ENCODE measurements at places on chromosomes 12 and 14.

GRCh38 chr12:95198914-95199313 lies 18.4 kb downstream of the FGD6 start:
- peak; percentile 57 for DNase-seq

- DNase-seq = peak; percentile 55
These were observed 448.4 kb downstream of the MDGA2 start for GRCh38 chr14:47226877-47227520.

- DNase-seq = peak; percentile 54
These were observed 2.0 kb upstream of the LRP1-AS start for GRCh38 chr12:57149245-57149900.

DNA sequence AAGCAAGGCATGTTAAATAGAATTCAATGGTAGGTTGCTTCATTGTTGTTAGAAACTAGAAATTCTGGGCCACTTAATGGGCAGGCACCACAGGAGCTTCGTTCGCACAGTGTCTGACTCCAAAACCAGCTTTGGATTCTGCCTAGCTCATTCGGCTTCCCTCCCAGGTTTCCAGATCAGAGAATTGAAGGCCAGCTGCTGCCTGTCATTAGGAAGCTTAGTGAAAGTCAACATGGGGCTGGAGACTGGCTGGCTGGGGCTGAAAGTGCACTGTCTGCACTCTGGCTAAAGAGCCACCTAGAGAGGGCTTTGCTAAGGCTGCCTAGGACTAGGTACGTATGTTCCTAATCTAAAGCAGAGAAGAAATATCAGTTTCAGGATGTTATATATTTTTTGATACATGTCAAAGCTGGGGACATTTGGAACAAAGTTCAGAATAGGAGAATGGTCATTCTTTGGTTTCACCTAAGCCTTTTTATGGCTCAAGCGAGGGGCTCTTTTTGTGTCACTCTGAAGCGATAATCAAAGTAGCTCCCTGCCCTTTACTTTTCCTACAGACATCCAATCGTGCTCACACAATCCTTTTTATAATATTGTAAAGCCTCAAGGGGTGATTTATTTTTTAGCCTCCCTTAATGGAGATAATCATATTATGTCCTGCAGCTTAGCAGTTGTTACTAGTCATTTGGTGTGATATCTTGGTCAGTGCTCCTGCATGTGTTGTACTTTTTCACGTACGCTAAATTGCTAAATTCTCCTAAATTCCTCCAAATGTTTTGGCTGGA lies 238.5 kb upstream of the NAV3 start:
- no peak for DNase-seq

DNA sequence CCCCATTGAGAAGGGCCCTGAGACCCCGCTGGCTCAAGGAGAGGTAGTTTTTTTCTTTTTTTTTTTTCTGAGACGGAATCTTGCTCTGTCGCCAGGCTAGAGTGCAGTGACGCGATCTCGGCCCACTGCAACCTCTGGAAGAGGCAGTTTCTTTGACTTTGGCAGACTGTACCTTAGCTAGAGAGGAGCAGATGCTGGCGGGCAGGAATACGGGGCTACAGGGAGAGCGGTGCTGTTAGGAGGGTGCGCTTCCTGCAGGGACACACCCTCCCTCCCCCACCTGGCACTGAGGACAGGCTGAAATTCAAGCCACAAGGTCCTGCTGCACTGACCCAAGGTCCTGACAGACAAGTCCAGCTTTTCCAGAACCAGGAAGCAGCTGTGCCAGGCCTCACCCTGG lies 32.2 kb upstream of the NUDT14 start:
- no peak for DNase-seq

DNA sequence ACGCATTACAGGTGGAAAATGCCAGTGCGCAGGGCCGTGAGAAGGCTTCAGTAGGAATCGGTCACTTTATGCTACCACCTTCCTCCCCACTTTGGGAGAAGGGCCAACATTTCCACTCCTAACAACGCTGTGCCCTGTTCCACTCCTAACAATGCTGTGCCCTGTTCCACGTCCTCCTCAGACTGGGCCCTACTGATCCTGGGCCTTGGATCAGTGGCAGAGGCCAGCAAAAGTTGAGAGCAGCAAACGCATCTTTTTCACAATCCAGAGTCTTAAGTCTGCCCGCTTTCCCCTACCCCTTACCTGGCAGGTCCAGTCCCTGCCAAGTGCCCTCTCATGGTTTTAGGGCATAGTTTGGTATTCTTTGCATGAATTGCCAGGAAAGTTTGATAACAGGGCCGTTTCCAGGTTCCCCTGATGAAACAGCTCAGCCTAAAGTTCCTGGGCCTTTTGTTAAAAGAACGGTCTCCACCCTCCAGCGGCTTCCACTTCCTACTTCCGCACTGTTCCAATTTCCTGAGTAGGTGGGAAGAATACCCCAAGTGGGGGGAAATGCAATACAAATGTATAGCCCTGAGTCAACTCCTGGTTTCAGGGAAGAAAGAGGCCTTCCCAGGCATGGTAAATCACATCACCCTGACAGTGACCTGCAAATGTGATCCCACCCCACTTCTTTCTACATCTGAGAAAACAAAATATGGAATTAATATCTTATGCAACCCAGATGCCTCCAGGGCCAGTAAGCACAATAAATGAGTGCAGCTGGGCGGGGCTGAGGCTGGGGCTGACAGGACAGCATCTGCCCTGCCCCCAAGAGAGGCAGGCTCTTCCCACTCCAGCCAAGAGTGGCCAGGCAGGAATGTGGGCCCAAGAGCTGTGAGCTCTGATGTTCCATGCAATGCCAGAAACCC lies 15.0 kb downstream of the KCTD10 start:
- DNase-seq = peak; percentile 3

- DNase-seq = peak; percentile 64
These were observed 1.0 kb downstream of the BLTP3B start for GRCh38 chr12:100141666-100141997.

DNA sequence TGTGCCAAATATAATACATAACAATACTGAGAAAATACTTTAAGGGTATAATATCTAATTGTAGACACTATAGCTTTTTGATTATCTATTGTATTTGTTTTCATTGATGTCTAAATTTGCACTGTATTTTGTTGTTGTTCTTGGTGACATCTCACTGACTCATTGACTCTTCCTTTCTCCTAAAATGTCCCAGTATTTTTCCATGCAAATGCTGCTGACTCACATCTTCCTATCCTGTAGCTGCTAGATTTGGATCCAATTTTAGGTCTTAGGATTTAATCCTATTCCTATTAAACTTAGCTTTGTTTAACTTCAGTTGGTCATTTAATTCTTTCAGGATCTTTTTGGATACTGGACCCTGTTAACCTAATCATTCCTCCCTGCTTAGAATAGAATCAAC lies 148.5 kb downstream of the TMTC2 start:
- no peak for DNase-seq

DNA sequence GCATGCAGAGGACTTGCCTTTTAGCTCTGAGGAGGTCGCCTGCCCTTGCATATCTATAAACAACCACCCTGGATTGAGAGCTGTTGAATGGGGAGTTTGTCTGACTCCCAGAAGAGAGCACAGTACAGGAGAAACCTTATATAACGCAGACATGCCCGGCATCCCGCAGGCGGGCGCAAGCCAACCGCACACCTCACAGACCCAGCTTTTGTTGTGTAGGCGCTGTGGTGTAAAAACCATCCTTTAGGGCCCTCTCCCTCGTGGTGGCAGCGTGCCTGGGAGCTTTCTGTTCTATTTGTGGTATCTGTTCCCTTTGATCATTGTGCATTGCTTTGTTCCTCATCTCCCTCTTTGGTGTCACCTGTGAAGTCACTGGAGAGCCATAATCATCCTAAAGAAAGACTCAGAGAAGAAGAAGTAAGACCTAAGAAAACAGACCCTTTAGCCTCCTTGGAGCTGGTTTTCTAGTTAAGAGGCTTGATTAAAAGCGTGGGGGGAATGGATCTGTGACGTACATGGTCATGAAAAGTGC lies 77.7 kb downstream of the ETV6 start:
- DNase-seq = no peak

DNA sequence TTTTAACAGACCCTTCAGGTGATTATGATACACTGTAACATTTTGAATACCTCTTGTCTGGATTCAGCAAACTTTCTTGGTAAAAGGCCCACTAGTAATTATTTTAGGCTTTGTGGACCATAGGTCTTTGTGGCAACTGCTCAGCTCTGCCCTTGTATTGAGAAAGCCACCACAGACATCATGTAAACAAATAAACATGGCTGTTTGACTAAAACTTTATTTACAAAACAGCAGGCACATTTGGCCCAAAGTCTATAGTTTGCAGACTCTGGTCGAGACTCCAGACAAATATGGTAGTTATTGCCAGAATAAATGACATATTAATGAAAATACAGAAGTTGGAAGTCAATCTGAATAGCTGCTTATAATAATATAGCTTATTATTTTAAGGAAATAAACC lies 18.2 kb downstream of the NAA30 start:
- no peak for DNase-seq

GRCh38 chr14:100076606-100077005 lies 11.4 kb downstream of the EVL start:
- peak; percentile 93 for DNase-seq

DNA sequence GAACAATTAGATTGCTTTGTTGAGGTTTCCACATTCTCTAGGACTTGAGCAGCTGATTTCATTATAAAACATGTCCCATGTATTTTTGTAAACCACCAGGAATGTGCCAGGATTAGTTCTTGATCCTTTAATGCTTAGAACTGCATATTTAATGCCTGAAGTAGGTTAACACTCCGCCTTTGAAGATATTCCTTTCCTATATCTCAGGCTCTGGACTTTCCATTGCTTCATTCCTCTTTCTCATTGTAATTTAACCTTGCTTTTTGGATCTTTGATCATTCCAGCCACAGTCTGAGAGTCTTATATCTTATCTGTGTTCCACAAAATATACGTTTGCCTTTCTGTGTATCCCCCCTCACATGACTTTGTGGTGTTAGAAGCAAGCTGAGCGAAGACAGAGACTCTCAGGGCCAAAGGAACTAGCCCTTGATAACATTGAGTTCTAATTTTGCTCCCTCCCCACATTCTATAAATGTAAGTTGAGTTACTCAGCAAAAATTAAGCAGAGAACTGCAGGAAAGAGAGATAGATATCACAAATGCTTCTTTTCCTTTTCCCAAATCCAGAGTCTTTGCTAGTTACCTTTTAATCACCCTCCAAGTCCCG lies 2.4 kb upstream of the CLEC1B start:
- DNase-seq = no peak

Measured in suppressor macrophage (primary cell).